ENCODE measurements at places on chromosomes 7 and 10.
A peak's percentile ranks its signal among the peaks of the same experiment; 100 is the strongest.

GRCh38 chr10:118340486-118340885 is 1.6 kb downstream of the FAM204A start:
- no peak for DNase-seq

- no peak for DNase-seq
These were observed 23.4 kb upstream of the SLC29A3 start for GRCh38 chr10:71295641-71296040.

GRCh38 chr10:60246382-60246781 is 143.3 kb downstream of the ANK3 start:
- DNase-seq, result no peak

DNA sequence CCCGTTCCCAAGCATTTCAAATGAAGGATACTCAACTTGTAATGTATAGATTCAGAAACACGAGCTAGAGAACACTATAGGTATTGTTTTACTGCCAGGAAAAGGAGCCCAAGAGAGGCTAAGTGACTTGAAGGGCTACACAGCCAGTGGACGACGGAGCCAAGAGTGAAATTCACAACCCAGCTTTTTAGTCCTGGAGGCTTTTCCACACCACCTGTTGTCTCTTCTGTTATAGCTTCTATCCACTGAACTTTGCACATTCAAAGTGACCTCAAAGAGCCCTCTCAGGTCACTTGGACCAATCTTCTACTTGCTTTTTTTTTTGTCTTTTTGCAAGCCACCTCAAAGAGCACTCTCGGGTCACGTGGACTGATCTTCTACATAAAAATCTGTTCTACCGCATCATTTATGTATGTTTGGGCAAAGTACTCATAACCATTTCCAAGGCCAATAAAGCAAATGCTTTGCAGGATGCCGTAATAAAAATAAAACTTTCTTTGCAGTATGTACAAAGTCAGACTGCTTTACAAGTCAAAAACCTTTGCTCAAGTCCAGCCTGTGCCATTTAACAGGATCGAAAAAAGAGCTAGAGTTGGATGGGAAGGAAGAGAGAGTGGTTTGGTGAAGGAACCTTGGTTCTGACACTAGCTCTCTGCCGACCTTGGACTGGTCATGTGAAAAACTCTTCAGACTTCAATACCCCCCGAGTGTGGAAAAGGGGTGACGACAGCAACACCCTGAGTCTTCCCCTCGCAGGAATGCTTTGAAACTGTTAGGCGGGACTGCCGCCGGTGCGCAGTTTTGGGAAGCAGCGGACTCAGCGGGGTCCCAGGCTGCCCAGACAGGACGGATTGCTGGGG is 821 bp downstream of the SLC35B4 start:
- DNase-seq, result no peak

DNA sequence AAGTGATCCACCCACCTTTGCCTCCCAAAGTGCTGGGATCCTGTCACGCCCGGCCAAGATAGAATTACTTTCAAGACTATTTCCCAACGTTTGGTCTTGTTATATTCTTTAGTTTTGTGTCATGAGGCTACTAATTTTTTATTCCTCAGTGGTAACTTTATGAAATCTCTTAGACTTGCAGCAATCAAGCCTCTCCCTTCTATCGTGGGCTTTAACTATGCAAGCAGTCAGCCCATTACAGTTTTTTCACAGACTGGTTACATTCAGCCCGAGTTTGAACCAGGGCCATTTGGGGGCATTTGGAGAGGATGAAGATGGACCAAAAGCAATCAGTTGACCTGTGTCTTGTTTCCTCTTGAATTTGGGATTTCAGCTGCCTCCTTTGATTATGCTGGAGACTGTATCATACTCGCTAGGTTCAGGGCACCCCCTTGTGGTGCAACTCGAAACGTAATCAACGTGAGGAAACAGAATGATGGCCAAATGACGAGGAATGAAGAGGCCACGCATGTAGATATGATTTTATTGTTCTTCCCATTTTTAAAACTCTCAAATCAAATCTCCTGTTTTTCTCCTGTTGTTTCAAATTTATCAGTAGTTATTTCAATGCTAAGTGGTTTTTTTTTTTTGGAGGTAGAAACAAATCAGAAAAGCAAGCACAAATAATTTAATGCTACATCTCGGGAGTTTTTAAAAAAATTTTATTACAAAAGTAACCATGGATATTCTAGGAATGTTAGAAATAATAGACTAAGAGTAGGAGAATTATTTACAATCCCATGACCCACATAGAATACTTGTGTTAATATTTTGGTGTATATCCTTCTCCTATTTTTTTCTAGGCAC is 151.6 kb downstream of the KIAA1217 start:
- no peak for DNase-seq

- DNase-seq, result no peak
These were observed 4.0 kb downstream of the MXI1 start for GRCh38 chr10:110211465-110211843.

DNA sequence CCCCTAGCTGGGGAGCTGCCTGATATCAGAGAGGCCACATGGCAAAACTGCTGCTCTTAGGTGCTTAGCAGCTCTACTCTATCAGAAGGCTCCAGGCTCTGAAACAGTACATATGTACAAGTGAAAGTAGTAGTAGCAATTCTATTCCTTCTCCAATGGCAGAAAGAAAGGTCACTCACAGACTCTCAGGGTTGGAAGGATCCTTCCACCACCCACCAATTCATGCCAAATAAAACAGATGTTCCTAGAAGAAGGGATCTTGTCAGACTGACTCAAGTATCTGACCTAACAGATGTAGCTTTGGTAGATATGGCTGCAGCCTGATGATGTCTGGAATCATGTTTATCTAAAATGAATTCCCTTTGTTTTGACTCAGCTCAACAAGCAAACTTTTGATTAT is 8.0 kb upstream of the ALDH18A1 start:
- no peak for DNase-seq

- DNase-seq, result peak; percentile 19
These were observed 757 bp downstream of the ANKIB1 start for GRCh38 chr7:92246360-92247101.

GRCh38 chr10:119438717-119439116 is 103.8 kb downstream of the RGS10 start:
- no peak for DNase-seq

GRCh38 chr7:11319491-11320274 is 346.0 kb downstream of the PHF14 start:
- no peak for DNase-seq

DNA sequence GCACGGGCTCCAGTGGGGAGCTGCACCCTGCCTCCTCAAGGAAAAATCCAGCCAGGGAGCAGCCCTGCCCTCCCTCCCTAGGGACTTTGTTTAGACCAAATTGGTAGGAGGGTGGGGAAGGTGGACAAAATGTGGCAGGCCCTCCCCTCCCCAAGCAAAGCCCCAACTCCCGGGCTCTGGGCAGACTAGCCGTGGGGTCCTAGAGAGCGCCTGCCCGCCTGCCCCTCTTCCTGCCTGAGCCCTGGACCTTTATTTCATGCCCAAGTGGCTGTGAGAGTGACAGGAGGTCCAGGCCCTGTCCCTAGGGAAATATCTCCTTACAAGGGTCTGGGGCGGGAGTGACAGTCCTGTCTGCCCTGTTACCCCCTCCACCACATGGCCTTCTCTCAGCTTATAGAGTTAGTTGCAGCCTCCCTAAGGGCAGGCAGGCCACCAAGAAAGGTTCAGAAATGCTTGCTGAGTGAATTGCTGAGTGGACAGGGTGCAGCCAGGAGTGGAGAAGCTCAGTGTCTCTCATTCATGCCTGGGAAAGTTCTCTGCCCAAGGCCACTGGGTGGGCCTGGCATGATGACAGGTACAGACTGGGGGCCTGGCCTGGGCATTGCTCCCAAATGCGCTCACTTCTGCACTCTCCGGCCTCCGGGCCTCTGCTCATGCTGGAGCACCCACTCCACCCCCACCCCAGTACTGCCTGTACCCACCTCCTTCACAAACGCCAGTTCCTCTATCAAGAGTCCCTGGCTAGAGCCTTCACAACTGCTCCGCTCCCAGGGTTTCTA is 25.2 kb downstream of the DNAJB12 start:
- DNase-seq, result no peak

- peak; percentile 52 for DNase-seq
These were observed 25.1 kb downstream of the PRKAG2 start for GRCh38 chr7:151851782-151852181.

DNA sequence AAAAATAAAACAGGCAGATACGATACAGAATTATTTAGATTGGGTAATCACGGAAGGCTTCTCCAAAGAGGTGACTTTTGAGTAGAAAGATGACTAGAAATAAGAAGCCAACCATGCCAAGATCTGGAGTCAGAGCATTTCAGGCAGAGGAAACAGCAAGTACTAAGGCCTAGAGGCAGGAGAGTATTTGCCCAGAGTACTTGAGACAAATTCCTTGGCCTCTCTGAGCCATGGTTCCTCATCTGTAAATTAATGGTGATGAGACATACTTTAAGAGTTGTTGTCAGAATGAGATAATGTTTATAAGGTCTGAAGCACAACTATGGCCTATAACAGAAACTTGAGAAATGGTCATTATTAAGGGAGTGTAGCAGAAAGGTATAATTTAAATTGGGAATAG is 15.8 kb upstream of the GPR37 start:
- no peak for DNase-seq

All from CD4-positive, alpha-beta T cell treated with Interleukin-15 for 1 hour (primary cell).